Hepatocyte (in vitro differentiated cells): ENCODE measurements at places on chromosomes 11 and 22. TPM values are rescaled to one million over a fixed set of nuclear protein-coding genes. Genes with fewer than 3 reads are reported as not detected.

The RASGRP2 gene
- polyA plus RNA-seq: 0.10 and 3.6 TPM in 2 replicates

The TBX1 gene
- polyA plus RNA-seq: 0.07 and 1.1 TPM in 2 replicates

The TCN1 gene
- polyA plus RNA-seq: 27.8 and 28.2 TPM in 2 replicates

DNA sequence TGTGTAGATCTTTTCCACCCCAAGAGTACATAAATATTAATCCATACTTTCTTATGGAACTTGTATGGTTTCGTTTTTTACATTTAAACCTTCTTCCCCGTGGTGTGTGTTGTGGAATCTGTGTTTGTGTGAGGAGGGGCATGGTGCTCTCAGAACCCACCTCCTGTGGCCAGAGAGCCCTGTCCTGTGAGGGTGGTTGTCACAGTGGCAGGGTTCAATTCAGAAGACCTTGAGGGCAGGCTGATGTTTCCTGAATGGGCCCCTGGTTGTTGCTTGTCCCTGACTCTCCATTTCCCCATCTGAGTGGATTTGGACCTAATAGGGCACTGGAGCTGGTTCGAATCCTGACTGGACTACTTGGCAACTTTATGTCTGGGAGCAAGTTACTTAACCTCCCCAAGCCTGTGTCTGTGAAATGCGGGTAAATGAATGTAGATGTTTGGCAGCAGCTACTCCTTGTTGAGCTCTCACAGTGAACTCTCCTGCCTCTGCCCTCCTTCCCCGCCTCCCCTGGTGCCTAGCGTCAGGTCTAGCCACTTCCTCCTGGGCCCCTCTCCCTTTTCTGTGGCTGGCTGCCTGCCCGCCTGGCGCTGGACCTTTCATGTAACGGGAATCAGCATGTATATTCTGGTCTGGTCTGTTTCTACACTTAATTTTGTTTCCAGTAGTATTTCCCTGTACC is 7.3 kb downstream of the NEAT1 start:
- H3K4me1 ChIP-seq: no peaks in the 10 kb centered on the region
- peak overlapping the region; percentile 100 for H3K27ac ChIP-seq
- no peak overlapping the region for H3K4me3 ChIP-seq
- peak; percentile 76 for DNase-seq
- H3K36me3 ChIP-seq: no peaks in the 10 kb centered on the region

DNA sequence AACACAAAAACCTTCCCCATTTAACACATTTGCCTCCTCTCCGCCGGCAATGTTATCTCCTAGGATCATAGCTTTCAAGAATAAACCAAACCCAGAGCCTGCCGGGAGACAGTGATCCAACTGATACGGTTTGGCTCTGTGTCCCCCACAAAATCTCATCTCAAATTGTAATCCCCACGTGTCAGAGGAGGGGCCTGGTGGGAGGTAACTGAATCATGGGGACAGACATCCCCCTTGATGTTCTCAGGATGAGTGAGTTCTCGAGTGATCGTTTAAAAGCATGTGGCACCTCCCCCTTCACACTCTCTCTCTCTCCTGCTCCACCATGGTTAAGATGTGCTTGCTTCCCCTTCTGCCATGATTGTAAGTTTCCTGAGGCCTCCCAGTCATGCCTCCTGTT is 33.3 kb downstream of the RBFOX2 start:
- H3K27ac ChIP-seq: peak overlapping the region; percentile 70
- no peaks in the 10 kb centered on the region for H3K36me3 ChIP-seq
- H3K27me3 ChIP-seq: no peaks in the 10 kb centered on the region
- no peak overlapping the region for H3K4me3 ChIP-seq

GRCh38 chr22:50281957-50282356 is 11.8 kb upstream of the MAPK11 start:
- H3K27ac ChIP-seq: peak overlapping the region; percentile 92
- DNase-seq: no peak
- H3K4me3 ChIP-seq: no peak overlapping the region
- no peaks in the 10 kb centered on the region for H3K27me3 ChIP-seq

GRCh38 chr22:38353142-38353629 is 36.0 kb upstream of the CSNK1E start:
- H3K36me3 ChIP-seq: no peaks in the 10 kb centered on the region
- no peaks in the 10 kb centered on the region for H3K27me3 ChIP-seq
- DNase-seq: peak; percentile 75
